ENCODE measurements at places on chromosomes 12 and 14.

DNA sequence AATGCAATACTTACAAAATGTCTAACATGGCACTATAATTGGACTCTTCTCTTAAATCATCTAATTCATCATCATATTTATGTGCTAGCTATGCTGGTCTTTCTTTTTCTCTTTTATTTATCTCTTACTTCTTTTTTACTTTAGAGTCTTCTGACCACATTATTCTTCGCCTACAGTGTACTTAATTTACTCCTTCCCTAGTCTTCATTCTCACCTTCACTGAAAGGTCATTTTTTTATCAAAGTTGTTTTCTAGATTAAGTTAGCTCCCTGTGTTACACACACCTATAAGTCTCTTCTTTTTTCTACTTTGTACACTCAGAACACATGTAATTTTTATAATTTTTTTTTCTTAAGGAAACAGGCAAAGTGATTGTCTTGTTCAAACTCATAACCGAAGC is 1351.2 kb downstream of the FSCB start:
- no peak for DNase-seq

DNA sequence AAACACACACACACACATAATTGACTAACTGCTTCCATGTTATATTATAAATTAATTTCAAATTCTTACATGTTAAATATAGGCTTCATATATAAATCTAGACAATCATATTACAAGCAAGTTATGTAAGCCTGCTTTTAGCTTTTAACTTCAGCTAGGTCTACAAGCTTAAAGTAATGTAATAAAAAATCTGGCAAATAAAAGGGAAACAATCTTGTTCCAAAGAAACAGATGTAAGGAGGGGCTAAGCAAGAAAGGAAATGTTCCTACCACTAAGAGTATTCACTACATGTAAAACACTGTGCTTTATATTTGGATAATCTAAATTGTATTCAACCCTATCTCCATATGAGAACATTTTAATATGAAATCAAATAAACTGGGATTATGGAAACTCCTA is 110.4 kb downstream of the SLC6A15 start:
- no peak for DNase-seq

GRCh38 chr14:23101986-23102625 is 2.7 kb downstream of the CIROP start:
- DNase-seq = no peak

DNA sequence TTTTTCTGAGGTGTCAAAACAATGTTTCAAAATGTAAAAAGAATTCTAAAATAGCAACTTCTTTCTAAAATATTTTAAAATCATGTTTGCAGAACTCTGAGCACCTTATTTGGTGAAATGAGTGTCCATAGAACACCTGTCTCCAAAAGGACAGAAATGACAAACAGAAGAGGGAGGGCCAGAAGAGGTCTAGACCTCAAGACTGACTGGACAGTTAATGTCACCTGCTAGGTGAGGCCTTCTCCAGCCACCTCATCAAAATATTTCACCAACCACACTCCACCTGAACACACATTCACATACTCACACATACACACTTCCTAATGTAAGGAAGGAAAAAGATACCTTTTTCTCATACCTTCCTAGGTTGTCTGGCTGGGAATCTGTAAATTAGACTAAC is 147.8 kb upstream of the PLEKHA5 start:
- DNase-seq = no peak

DNA sequence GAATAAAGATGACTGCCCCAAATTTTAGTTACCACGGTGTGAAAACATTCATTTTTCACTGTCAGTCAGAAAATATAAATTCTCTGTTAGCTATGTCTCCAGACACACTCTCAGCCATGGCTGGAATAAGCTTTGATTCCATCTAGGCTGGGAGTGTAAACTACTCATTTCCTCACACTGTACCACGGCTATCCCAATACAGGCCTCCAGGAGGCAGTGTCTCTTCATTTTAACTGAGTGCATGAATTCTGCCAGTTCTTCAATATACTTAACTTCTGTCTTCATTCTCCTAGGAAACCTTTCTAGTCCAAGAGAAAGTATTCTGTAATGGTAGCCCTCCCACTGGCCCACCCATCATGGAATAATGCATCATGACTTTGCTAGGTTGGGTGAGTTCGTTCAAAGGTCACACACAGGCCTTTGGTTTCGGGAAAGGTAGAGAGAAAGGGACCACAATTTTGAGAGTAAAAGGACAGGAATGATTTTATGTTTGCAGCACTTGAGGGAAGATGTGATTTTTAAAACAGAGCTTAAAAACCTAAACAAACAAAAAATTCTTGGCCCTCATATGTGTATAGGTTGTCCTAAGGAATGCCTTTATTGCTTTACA is 381.1 kb downstream of the SEC23A start:
- DNase-seq = no peak

- peak; percentile 20 for DNase-seq
These were observed 20.1 kb upstream of the AKAP5 start for GRCh38 chr14:64444984-64445845.

- DNase-seq = no peak
These were observed 105.3 kb downstream of the GRIP1 start for GRCh38 chr12:66573605-66574004.
